NCI-H2107 (cell line): ENCODE measurements at places on chromosomes 3 and 15.

GRCh38 chr15:101827257-101827656 is 15.3 kb downstream of the OR4F15 start:
- no peak for DNase-seq

- DNase-seq: no peak
Measured at GRCh38 chr3:117217355-117217754, 507.8 kb downstream of the TUSC7 start.

GRCh38 chr15:75069301-75069925 is 46.0 kb downstream of the PPCDC start:
- no peak for DNase-seq

GRCh38 chr15:71128939-71129562 is 13.8 kb downstream of the THSD4 start:
- no peak for DNase-seq

DNA sequence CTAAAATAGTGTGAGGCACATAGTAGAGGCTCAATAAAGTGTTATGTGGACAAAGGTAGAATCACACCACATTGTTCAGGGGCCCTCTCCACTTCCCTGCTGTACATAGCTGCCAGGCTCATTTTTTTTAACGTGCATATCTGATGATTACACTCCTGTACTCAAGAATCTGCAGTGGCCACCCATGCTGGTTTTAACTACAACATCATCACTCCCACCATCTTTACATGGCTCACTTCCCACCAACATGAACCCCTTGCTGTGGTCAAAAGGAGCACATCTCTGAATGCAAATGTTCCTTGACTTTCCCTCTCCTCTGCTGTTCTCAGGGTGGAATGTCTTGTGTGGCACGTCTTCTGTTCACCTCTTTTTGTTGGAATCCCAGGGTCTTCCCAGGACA is 76.7 kb downstream of the FEM1B start:
- no peak for DNase-seq

- DNase-seq: no peak
Measured at GRCh38 chr15:25689592-25689991, 173.5 kb downstream of the ATP10A start.

DNA sequence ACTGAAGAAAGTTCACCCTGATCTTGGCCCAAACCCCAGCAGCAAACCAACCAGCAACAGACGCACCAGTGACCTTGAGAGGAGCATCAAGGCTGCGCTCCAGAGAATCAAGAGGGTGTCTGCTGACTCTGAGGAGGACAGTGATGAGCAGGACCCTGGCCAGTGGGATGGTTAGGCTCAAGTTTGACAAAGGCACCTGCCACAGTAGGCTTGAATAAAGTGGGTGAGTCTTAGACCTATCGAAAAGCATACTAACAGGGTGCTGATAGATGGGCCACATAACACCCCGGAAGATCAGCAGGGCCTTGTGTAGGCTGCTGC is 23.9 kb downstream of the WHAMM start:
- DNase-seq: no peak

DNA sequence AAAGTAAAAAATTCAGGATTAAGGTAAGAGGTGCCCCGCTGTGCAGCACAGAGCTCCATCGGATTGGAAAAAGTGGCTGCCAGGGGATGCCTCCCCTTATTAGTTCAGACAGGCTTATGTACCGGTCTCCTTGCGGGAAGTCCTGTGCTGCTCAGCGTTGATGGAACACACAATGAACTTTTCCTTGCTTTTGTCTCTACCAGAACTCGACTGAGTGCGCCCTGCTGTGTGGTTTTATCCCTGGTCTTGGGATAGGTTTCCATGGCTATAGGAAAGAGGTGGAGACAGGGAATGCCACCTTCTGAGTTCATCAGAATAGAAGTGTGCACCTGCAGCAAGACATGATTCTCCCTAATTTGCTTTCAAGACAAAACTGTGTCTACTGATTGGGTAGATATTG is 745.9 kb upstream of the CFAP20DC start:
- DNase-seq: no peak
